Fibroblast of skin of abdomen (primary cell): ENCODE measurements at places on chromosomes 12 and 14.

- DNase-seq, result no peak
Measured at GRCh38 chr14:36507847-36508417, 12.1 kb downstream of the NKX2-1 start.

- peak; percentile 2 for DNase-seq
Measured at GRCh38 chr14:78399316-78399889, 229.2 kb downstream of the NRXN3 start.

- DNase-seq, result no peak
Measured at GRCh38 chr14:105080161-105080560, 14.9 kb upstream of the GPR132 start.

GRCh38 chr12:25115677-25116076 lies 79.3 kb downstream of the DNAI7 start:
- DNase-seq, result no peak

DNA sequence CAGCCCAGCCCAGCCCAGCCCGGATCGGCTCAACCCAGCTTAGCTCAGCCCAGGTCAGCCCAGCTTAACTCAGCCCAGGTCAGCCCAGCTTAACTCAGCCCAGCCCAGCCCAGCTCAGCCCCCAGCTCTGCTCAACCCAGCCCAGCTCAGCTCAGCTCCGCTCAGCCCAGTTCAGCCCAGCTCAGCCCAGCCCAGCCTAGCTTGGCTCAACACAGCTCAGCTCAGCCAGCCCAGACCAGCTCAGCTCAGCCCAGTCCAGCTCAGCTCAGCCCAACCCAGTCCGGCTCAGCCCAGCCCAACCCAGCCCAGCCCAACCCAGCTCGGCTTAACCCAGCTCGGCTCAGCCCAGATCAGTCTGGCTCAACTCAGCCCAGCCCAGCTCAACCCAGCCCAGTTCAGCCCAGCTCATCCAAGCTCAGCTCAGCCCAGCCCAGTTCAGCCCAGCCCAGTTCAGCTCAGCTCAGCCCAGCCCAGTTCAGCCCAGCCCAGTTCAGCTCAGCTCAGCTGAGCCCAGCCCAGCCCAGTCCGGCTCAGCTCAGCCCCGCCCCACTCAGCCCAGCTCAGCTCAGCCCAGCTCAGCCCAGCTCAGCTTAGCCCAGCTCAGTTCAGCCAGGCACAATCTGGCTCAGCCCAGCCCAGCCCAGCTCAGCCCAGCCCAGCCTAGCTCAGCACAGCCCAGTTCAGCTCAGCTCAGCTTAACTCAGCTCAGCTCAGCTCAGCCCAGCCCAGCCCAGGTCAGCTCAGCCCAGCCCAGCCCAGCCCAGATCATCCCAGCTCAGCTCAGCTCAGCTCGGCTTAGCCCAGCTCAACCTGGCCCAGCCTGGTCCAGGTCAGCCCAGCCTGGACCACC lies 331.7 kb downstream of the TMEM121 start:
- DNase-seq, result no peak

- DNase-seq, result peak; percentile 43
Measured at GRCh38 chr12:120466560-120467315, 2.8 kb downstream of the SRSF9 start.

DNA sequence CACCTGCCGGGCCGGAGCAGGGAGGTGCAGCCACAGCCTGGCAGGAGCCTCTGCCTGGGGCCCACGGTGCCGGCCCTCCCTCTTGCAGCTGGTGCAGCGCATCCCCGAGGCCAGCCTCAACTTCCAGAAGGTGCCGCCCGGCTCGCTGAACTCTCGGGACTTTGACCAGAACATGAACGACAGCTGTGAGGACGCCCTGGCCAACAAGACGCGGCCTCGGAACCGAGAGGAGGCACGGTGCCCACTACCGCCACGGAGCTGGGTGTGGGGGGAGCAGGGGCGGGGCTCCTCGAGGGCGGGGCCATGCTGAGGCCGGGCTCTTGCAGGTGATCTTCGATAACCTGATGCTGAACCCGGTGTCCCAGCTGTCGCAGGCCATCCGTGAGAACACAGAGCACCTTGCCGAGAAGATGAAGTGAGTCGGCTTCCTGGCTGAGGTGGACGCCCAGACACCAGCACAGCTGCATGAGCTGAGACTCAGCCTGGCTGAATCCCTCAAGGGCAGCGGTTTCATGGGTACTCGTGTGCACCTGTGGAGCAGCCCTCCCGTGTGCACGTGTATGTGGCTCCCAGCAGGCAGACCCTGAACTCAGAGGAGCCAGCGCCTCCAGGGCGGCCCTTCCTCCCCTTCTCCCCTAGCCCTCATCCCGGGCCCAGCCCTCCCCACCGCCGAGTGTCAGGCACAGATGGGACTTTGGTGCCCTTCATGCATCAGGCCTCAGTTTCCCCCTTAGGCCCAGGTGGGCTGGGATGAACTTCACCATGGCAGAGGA lies 28.6 kb downstream of the CEP170B start:
- DNase-seq, result no peak
